Left ventricle myocardium superior (tissue), 1 donor: ENCODE measurements at places on chromosomes 12 and 14. TPM values are rescaled to one million over a fixed set of nuclear protein-coding genes. Genes with fewer than 3 reads are reported as not detected.
A peak's percentile ranks its signal among the peaks of the same experiment; 100 is the strongest.

The P2RX2 gene
- not detected for total RNA-seq

The STAC3 gene
- total RNA-seq, result 1.4 TPM

The CCDC60 gene
- not detected for total RNA-seq

The OR4E2 gene
- total RNA-seq, result not detected

The OAS3 gene
- 6.2 TPM for total RNA-seq

The APOLD1 gene
- 21.3 TPM for total RNA-seq

The VWF gene
- 275 TPM for total RNA-seq

The CERS5 gene
- 9.4 TPM for total RNA-seq

The SLC6A15 gene
- total RNA-seq, result 0.32 TPM

The CAPZA3 gene
- not detected for total RNA-seq

The NGB gene
- not detected for total RNA-seq

The IFNG-AS1 gene
- not detected for total RNA-seq

The KRT83 gene
- not detected for total RNA-seq

The RPS6KL1 gene
- total RNA-seq, result 18.6 TPM

The PROX2 gene
- not detected for total RNA-seq

The MSI1 gene
- 6.8 TPM for total RNA-seq

The LRTM2 gene
- total RNA-seq, result not detected

GRCh38 chr14:44339231-44339630, 167.9 kb downstream of the FSCB start:
- DNase-seq, result no peak

DNA sequence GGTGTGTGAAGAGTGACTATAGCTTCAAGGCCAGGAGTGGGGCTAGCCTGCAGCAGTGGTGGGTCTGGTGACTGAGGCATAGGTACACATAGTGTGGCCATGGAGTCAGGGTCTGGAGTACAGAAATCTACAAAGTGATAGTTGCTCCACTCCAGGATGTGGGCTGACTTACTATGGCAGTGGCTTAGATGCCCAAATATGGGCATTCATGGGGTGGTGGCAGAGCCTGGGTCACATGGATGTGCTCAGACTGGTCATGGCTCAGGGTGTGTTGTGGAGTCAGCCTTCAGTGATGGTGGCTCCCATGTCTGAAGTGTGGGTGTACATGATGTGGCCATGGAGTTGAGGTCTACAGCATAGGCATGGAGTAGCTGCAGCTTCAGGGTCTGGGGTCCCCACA, 27.3 kb downstream of the CLEC6A start:
- no peak for DNase-seq

- DNase-seq, result no peak
Measured at GRCh38 chr12:15276088-15276698, 46.1 kb upstream of the PTPRO start.

DNA sequence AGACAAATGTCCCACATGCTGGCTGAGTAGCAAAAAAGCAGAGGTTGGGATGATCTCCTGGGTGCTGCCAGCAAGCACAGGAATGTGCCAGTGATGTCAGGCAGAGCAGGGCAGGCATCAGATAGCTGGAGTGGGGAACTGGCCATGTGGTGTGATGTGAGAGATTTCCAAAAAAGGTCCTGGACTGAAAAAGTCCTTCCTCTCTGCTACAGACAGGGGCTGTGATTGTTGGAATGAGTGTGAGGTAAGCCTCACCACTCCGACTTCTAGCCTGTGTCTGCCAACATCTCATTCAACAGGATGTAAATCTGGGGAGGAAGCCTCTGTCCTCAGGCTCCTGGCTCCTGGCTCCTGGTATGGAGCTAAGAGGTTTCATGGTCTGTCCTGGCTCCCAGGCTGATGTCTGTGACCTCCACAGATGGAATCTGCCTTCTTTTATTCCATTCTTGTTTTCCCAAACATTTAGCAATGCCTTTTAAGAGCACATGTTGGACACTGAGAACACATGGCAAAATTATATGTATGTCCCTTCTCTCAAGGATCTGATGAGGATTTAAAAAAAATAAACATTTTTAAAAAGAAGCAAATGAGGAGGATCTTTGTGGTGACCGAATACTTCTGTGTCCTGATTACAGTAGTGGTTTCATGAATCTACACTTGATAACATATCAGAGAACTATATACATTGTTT, 50.1 kb upstream of the STK38L start:
- DNase-seq, result peak; percentile 65

DNA sequence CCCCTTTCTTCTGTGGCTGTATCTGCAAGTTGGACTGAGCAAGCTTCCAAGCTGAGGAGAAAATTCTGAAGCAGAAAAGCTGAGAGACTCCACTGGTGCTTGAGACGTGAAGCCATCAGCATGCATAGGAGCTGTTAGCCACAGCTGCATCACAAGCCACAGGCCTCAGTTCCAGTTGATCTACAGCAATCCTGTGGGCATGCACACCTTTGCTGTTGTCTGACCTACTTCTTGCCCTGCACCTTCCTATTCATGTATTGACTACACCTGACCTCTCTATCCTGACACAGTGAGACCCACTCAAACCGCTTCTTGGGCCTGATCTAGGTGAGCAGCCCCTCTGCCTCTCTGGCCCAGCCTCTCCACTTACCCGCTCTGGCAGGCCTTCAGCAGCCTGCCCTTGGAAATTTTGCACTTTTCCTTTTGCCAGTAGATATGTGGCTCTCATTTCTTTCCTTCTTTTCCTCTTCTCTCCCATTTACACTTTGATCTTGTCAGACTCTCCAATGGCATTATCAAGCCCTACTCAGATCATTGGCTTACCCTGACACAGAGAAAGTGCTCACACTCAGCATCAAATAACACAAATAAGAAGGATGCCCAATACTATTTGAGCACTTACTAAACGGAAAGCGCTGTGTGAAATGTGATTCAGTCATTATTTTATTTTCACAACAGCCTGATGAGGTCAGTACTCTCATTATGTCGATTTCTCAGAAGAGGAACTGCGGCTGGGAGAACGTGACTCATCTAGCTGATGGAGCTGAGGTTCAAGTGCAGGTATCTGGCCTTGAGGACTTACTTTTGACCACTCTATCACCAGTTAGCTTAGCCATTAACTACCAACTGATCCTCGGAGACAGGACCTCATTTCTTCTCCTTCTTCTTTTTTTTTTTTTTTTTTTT, 21.9 kb upstream of the PTGR2 start:
- DNase-seq, result no peak

DNA sequence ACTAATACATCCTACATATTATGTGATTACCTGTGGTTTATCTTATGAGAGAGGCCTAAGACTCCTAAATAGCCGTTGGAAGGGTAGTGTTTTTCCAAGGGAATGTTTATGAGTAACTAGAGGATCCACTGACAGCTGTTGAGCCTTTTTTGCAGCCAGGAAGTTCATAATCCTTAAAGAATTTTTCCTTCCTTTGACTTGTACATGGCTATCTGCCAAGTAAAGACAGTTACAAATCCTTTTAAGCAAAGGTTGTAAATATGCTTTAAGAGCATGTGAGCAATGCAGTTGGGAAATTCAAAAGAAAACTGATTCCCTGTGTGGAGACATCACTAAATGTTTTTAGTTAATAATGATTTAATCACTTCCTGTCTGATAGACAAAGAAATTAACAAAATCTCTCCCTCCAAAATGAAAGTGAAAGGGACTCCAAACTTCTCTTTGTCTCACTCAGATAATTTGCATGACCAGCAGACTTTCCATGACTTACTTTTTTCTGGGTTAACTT, 333.8 kb downstream of the PDZRN4 start:
- DNase-seq, result no peak

- DNase-seq, result no peak
Measured at GRCh38 chr12:119019166-119019565, 37.8 kb downstream of the SRRM4 start.

DNA sequence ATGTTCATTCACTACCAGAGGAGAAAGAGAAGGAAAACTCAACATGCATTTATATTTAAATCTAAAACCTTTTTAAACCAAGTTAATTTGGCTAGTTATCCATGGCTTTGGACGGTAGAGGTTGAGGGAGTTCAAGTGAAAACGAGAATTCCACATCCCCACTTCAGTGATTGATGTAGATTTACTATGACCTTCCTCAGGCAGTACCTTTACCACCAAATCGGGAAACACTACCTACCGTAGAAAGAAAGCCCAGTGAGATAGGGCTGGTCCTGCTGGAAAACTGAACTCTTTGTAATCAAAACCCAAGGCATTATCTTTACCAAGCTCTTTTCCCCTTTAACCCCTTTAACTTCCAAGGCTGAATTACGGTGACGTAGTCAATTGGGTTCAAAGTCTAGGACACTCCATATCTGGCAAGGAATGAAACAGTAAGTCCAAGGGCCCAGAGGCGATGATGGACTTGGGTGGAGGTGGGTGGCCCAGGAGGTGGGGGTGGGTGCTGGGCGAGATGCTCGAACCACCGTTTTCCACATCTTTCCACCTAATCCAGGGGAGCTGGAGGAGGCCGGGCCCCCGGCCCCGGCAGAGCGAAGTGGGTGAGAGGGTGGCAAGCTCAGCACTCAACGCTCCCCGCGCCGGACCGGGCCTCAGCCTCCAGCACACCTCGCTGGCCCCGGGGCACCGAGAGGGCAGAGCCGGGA, 618 bp downstream of the SEC23A start:
- no peak for DNase-seq

- DNase-seq, result no peak
Measured at GRCh38 chr12:75739912-75740311, 228.5 kb upstream of the KRR1 start.

DNA sequence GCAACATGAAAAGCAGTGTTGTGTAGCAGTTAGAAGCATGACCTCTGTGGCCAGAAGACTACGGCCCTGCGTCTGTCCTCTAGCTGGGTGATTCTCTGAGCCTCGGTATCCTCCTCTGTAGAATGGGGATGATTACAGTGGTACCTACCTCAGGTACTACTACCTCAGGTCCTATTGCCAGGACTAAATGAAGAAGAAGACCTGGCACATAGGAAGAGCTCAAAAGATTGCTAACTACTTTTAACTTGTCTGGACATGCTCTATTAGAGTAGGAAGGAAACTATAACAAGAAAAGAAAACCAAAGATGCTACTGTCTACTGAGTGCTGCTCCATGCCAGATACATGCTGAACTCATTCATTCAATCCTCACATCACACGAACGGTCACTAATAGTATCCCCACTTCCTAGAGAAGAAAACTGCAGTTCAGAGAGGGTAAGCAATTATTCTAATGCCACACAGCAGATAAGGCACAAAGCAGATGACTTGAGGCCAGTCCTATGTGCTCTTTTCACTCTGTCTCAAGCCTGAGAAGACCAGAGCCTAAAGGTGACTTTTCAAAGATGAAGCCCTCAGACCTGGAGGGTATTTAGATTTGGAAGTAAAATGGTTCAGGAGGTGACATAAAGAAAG, 108.1 kb upstream of the HIF1A start:
- DNase-seq, result no peak

- no peak for DNase-seq
Measured at GRCh38 chr12:32322354-32322753, 77.0 kb upstream of the FGD4 start.

- no peak for DNase-seq
Measured at GRCh38 chr12:124862768-124863415, 772 bp downstream of the SCARB1 start.

DNA sequence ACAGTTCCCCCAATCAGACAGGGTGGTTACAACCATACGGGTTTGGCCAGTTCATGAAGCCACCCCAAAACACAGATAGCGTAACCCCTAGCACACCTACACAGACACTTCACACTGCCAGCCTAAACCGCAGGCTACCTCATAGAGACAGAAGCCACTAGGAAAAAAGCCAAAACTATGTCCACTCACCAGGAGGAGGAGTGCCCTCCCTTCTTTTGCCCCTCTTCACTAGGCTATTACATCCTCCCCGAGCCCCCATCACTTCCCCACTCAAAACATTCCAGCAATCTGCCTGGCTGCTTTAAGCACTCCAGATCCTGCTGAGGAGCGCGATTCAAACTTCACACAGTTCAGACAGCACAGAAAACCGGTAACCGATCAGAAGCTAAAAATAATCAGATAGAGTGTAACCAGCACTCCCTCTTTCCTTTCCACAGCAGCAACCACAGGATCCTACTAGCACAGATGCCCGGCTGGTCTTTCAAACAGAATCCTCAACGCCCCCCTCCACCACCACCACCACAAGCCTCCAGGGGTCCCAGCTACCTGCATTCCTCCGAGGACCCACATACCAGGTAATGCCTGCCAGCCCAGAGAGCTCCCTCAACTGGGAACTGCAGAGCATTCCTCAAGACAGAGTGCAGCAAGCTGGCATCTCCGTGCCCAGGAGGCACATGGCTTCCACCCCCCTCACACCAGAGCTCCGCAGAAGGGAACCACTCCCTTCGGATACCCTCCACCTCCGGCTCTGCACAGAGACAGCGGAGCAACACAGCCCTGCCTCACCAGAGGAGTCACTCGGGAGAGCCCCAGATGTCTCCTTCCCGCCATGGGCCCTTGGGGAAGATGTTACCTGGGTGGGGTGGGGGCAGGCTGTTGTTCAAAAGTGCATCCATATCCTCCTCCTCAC, 1.5 kb downstream of the CHD4 start:
- no peak for DNase-seq

- no peak for DNase-seq
Measured at GRCh38 chr14:64937821-64938193, 4.7 kb downstream of the GPX2 start.

DNA sequence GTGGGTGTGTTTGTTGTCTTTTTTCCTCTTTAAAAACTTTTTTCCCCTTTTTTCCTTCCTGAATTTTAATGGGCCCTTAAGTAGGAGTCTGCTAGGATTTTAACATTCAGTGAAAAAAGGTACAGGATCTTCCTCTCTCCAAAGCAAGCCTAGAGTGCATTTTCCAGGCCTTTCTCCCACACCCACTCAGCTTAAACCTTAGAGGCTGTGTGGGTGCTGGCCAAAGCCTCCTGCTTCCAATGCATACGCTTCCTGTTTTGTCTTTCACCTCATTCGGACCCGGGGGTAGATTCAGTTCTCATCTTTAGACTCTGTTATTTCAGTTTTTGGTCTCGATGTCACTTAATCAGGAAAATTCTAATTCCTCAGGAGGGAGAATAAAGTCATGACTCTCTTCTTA, 51.2 kb downstream of the TMEM30B start:
- DNase-seq, result no peak

- DNase-seq, result peak; percentile 55
Measured at GRCh38 chr14:104751539-104752422, 1.2 kb upstream of the SIVA1 start.

- DNase-seq, result no peak
Measured at GRCh38 chr12:52787324-52788191, 8.4 kb downstream of the KRT3 start.

GRCh38 chr12:12999959-13000615, at the start of gene HEBP1:
Gene HEBP1, minus strand, starts transcription at chr12:13000265. Its CDS starts 151 bp downstream, at chr12:13000114.
- peak; percentile 97 for DNase-seq

- peak; percentile 49 for DNase-seq
Measured at GRCh38 chr14:82642425-82642824, 1108.8 kb upstream of the SEL1L start.

GRCh38 chr12:52344111-52344510, 22.9 kb upstream of the KRT83 start:
- no peak for DNase-seq

- no peak for DNase-seq
Measured at GRCh38 chr14:47843236-47843635, 167.8 kb upstream of the MDGA2 start.

- DNase-seq, result no peak
Measured at GRCh38 chr14:42804141-42804540, 1197.5 kb downstream of the LRFN5 start.

GRCh38 chr12:14934511-14934910, 3.8 kb downstream of the ERP27 start:
- no peak for DNase-seq

GRCh38 chr14:57822081-57822480, 43.8 kb downstream of the SLC35F4 start:
- DNase-seq, result no peak
